ENCODE measurements at places on chromosomes 12 and 14.

DNA sequence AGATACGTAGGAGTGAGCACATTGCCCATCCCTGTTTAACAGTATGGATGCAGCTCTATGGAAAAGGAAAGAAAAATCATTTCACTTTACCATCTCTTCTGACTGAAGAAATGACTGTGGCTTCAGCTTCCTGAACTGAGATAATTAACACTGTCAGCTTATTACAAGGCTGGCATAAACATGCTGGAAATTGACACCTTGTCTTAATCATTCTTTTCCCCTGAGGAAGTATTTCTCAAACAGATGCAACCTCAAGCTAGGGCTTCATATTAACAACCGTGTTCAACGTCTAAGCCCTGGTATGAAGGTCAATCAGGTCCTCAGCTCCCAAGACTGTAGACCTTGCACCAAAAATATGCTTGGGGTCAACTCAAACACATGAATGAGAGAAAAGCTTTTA lies 25.0 kb downstream of the RERG start:
- DNase-seq, result no peak

DNA sequence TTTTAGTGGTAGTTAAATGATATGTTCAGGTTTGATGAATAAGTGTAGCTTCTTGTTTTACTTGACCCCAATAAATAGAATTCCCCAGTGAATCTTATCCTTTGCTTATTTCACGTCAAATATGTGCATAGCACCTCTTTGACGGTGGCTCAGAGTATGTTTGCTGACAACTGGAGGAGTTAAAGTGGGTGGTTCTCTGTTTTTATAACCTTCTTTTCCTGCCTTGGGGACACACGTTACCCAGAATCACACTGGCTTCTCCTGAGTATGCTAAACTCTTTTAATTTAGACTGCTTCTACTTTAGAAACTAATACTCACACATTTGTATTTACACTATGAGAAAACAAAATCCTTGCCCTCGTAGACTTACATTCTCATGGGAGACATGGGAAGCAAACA lies 62.3 kb downstream of the TMTC2 start:
- DNase-seq, result no peak

DNA sequence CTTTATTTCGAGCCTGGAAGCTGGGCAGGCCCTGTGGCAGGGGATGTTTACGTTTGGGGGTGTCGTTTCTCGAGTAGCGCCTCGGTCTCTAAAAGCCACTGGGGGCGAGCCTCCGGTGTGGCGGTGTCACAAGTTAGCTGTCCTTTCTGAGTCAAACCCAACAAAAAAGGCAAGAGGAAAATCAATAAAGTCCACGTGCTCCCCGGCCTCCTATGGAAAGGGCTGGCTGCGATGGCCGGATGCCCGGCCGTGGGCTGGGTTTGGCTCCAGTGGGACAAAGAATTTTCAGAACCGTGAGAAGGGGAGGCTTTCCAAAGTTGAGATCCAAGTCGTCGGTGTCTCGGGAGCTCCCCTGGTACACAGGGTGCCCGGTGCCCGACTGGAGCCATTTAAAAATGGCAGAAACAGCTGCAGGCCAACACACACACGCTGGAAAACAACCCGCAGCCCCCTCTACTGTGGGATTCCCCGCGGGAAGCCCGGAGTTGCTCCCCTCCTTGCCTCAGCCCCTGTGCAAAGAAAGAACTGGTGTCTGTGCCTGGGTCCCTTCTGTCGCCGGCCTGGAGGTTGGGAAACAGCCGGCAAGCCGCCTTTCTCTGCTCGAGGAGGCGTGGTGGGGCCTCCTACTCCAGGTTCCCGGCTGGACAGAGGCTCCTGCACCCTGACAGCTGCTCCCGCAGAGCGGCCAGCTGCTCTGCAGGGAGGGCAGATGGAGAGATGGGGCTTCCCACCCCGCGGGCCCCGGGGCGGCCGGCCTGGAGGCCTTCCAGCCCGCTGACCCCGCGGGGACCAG lies 1.9 kb downstream of the BCL7A start:
- DNase-seq, result peak; percentile 89

DNA sequence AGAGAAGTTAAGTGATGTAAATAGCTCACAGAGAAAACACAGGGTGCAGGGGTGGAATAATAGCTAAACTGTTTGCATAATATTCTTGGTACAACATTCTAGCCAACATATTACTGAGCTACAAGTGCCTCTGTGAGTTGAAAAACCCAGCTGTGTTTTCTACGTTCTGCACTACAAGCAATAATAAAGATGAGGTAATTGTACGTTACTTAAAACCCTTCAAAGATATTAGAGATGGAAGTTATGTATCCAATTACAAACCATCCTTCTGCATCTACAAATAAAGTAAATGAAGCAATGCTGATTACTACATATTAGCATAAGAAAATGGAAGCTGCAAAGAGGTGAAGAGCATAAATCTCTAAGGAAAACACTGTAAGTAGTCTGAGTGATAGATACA lies 271.4 kb downstream of the SSPN start:
- no peak for DNase-seq

- DNase-seq, result no peak
Measured at GRCh38 chr12:101768781-101769180, 29.5 kb upstream of the SYCP3 start.

DNA sequence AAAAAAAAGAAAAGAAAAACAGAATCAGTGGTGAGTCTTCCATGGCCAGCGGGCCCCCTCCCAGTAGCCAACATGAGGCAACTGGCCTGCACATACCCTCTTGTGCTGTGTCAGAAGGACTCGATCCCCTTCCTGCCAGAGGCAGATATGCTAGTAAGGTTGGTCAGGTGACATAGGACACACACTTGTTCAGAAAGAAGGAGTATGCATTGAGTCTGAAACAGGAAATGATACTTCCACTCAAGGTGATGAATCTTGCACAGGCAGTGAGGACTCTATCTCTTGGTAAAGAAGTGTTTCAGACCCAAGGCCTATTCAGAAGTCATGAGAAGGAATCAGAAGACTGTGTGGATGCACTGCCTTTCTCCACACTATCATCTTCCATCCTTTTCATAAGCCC lies 269.7 kb upstream of the FAR2 start:
- DNase-seq, result no peak

DNA sequence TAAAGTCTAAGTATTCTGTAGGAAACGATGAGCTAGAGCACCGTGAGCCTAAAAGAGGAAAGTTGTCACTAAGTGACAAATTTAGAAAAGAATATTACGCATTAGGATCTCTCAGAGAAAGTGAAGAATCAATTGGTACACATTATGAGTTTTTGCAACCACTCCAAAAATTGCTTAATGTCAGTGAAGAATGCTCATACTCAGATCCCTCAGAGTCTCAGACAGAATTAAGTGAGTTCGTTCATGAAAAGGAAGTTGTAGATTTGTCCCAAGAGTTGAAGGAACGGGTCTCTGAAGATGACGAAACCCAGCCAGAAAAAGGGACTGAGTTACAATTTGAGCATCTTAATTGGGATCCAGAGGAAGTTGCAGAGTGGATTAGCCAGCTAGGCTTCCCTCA lies 1.5 kb downstream of the SAMD15 start:
- no peak for DNase-seq

DNA sequence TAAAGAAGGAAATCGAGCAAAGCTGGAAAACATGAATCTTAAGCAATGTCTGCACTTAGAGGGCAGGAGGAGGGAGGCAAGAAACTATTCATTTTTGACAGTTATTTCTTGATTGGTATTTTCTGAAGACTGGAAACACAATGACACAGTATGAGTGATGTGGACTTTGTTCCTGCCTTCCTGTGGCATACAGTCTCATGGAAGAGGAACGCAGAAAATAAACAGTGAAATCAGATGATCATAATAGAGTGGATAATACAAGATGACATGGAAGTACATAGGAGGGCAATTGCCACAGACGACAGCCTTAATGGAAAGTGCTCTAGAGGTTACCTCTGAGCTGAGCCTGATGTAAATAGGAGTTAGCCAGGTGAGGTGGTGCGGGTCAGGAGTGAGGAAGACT lies 140.4 kb upstream of the MAX start:
- no peak for DNase-seq

DNA sequence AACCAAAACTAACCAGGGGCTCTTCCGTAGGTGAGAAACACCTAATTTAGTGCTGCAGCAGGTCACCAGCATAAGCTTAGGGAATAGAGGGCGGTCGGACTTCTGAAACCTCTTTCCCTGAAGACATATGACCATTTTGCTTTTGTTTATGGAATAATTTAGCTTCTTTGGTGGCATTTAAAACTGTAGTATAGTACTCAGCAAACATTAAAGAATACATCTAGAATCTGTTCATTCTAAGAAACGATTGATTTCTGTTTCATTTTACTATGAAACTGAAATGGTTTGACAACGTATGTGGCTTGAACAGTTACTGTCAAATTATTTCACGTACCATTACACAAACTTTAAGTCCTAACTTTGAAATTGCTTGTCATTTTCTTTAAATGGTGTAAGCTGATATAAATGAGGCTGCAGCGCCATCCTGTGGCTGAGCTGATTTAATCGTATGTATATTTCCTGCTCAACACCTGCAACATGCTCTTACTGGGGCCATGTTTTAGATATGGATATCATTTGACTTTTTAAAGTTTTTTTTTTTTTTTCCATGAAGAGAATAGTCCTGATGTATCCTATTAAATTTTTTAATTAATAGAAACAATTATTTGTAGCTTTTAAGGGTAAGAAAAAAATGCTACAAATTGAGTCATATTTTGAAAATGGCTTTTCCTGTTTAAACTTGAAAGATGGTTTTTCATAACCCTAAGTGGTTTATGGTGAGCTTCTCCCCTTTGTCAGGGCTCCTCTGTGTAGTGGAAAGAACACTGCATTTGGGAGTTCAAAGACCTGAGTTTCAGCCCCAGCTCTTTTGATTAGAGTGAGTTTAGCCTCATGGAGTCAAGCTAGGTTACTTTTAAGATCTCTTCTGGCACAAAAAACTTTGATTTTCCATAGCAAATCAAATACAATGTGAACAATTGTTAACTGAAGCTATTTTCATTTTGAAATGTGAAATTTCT lies 27.4 kb downstream of the CFAP54 start:
- DNase-seq, result peak; percentile 82

- no peak for DNase-seq
Measured at GRCh38 chr14:83559721-83560120, 1970.2 kb upstream of the FLRT2 start.

DNA sequence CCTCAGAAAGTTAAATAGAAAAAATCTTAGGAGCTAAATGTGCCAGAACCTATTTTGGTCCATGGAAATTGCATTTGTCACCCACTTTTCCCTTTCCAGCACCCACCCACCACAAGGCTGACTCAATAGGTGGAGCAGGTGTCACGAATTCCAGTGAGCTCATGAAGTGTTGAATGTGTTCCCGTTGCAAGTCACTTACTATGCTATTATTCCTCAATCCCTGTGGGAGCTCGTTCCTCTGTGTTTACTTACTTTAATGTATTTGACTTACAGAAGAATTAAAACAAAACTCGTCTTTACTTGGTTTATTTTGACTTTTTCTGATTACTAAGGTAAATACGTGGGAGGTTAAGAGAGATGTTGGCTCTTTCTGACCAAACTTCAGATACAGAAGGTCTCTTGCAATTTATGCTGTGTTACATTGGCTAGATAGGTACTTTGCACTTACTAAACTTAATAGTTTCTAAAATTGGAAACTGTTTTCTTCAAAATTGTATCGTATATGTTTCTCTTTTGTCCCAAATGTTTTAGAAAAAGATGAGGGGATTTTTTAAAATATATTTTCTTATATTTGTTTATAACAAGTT lies 269.4 kb upstream of the NOVA1 start:
- no peak for DNase-seq

GRCh38 chr12:100493396-100494012 lies 19.8 kb downstream of the NR1H4 start:
- DNase-seq, result no peak

DNA sequence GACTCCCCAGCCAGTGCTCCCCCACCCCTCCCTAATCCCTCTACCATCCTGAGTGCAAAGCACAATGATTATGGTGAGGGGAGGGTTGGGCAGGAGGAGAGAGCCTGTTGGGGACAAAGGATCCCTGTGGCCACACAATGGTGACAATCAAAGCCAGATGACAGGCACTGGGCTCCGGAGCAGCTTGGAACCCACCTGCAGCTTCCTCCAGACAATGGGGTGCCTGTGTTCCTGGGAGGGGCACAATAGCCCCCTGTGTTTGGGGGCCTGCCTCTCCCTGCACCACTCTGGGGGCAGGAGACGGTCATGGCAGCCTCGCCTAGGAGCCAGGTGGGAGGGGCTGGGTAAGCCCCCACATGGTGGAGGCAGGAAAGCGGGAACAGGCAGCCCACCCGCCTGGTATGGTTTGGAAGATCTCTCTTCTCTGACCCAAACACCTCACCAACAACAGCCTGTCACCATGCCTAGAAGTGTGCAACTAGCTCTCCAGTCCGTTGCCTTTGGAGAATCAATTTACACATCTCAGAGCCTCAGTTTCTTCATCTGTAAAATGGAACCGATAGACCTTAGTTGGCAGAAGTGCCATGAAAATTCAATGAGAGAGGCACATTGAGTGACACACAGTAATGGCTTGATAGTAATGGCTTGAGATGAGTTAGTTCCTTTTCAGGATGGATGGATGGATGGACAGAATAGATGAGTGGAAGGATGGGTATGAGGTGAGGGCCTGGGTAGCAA lies 53.0 kb downstream of the MVK start:
- no peak for DNase-seq

GRCh38 chr12:10607885-10608458 lies 5.4 kb downstream of the MAGOHB start:
- no peak for DNase-seq

GRCh38 chr14:100599981-100600380 lies 12.8 kb upstream of the BEGAIN start:
- no peak for DNase-seq

DNA sequence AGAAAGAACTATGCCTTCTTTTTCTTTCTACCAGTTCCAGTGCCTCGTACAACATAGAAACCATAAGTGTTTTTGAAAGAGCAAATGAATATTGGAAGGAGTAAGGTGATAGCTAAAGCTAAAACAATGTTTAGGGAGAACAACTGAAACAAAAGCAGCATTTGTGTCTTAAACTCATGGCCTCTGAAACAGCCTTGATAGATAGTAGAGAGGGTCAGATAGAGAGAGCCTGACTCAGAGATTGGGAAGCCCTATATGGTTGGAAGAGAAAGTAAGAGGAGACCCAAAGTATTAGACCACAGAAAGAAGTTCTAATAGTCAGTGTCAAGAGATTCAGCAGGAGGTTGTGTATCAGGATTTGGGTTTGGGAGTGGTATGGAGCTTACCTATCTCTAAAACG lies 79.6 kb upstream of the IFNG-AS1 start:
- DNase-seq, result no peak

DNA sequence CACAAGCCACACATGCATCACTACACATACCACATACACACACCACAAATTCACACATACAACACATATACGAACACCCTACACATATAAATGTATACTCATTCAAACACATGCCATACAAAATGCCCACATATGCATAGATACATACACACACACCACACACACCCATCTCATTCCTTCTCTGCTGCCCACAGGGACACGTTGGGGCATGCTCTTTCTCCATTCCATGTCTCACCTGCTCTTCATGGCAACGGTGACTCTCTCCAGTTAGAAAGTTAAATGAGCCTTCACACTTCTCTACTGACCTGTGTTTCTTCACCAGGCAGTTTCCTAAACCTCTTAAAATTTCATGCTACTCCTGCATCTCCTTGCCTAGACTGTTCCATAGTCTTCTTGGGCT lies 1194.8 kb downstream of the BCL11B start:
- DNase-seq, result no peak

- no peak for DNase-seq
Measured at GRCh38 chr12:101928556-101928955, 51.2 kb downstream of the DRAM1 start.

GRCh38 chr12:62603061-62603810 lies 136.6 kb downstream of the MON2 start:
- peak; percentile 92 for DNase-seq

GRCh38 chr14:103091041-103091882 lies 3.3 kb upstream of the EXOC3L4 start:
- DNase-seq, result no peak
